ENCODE measurements at places on chromosomes 11 and 22. TPM values are rescaled to one million over a fixed set of nuclear protein-coding genes. Genes with fewer than 3 reads are reported as not detected.

GRCh38 chr11:18285841-18286240 is 19.8 kb downstream of the SAA1 start:
- no peak overlapping the region for H3K4me3 ChIP-seq
- peaks cover 12% of the 10 kb centered on the region for H3K4me1 ChIP-seq
- no peak for DNase-seq
- no peaks in the 10 kb centered on the region for H3K27me3 ChIP-seq
- peaks cover 66% of the 10 kb centered on the region for H3K36me3 ChIP-seq

- H3K36me3 ChIP-seq = no peaks in the 10 kb centered on the region
- no peak for DNase-seq
- H3K27ac ChIP-seq = no peak overlapping the region
- H3K4me1 ChIP-seq = no peaks in the 10 kb centered on the region
Observed at GRCh38 chr11:15159085-15159484, 44.4 kb downstream of the INSC start.

GRCh38 chr11:32032478-32032877 is 58.4 kb upstream of the RCN1 start:
- no peaks in the 10 kb centered on the region for H3K36me3 ChIP-seq
- DNase-seq = no peak
- peaks cover 16% of the 10 kb centered on the region for H3K27me3 ChIP-seq
- peaks cover 4% of the 10 kb centered on the region for H3K4me1 ChIP-seq
- H3K27ac ChIP-seq = no peak overlapping the region

DNA sequence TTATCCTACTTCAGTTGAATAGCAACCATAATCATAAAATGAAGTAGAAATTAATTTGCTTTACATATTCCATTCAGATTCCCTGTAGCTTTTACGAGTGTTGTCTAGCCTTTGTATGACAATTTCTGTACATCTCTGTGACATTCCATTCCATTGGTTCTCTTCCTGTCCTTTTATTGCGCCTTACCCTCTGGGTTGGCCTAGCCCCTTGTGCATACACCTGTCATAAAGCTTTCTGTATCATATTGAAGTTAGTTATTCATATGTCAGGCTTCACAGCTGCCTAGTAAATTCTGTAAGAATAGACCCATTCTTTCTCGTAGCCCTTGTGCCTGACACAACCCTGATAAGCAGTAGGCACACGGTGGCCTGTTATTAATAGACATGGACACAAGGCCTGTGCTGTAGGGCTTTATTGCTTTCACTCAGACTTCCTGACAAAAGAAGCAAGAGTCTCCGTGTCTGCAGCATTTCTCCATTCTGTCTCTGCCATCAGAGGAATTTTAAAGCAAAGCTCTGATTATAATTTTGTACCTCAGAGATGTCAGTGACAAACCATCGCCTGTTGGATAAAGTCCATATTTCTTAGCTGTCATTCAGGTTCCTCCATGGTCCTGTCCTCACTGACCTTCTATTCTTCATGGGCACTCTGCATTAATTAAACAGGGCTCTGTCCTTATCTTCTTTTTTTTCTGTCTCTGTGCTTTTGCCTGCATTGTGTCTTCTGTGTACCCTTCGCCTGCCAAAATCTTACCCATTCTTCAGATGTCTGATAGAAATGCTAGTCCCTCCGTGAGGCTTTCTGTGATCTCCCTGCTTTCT is 49.4 kb downstream of the BID start:
- no peak overlapping the region for H3K4me3 ChIP-seq
- no peak overlapping the region for H3K27ac ChIP-seq
- H3K4me1 ChIP-seq = peaks cover 12% of the 10 kb centered on the region
- no peaks in the 10 kb centered on the region for H3K27me3 ChIP-seq

DNA sequence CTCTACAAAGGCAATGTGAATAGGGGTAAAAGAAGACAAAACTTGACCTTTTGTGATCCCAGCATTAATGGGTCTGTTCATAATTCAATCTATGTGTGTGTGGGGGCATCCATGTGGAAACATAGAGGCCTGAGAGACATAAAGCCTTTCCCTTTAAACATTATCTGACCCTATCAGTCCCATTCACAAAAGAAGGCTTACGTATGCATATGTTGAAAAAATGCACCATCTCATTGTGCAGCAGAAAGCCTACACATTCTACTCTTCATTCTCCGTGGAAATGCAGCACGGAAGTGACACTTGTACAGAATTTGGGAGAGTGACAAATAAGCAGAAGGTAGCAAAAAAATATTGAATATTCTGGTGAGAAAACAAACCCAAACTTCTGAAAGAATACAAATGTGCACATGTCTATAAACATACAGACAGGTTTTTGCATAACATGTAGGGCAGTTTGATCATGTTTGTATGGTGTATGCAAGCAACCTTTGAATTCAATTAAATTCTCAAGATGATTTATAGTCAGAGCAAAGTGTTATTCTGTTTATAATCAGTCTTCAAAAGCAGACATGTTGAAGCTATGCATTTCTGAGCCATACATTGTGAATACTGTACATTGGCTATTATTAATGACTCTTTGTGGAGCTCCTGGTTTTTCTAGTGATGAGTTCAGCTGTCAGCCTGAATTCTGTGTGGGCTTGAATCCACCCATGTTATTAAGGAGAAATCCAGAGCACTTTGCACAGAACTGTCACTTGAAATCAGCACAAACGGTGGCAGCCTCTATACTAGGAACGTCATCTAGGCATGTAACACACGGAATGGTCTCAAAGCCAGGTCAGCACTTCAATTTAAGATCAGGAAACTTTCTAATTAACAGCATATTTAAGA is 236.8 kb downstream of the DCDC1 start:
- no peaks in the 10 kb centered on the region for H3K36me3 ChIP-seq
- DNase-seq = no peak
- H3K4me3 ChIP-seq = no peak overlapping the region
- H3K27ac ChIP-seq = no peak overlapping the region
- H3K27me3 ChIP-seq = no peaks in the 10 kb centered on the region

GRCh38 chr11:70405679-70406395 is 7.5 kb downstream of the CTTN start:
- H3K27ac ChIP-seq = no peak overlapping the region
- peaks cover 5% of the 10 kb centered on the region for H3K4me1 ChIP-seq
- peaks cover 49% of the 10 kb centered on the region for H3K27me3 ChIP-seq
- no peak overlapping the region for H3K4me3 ChIP-seq

DNA sequence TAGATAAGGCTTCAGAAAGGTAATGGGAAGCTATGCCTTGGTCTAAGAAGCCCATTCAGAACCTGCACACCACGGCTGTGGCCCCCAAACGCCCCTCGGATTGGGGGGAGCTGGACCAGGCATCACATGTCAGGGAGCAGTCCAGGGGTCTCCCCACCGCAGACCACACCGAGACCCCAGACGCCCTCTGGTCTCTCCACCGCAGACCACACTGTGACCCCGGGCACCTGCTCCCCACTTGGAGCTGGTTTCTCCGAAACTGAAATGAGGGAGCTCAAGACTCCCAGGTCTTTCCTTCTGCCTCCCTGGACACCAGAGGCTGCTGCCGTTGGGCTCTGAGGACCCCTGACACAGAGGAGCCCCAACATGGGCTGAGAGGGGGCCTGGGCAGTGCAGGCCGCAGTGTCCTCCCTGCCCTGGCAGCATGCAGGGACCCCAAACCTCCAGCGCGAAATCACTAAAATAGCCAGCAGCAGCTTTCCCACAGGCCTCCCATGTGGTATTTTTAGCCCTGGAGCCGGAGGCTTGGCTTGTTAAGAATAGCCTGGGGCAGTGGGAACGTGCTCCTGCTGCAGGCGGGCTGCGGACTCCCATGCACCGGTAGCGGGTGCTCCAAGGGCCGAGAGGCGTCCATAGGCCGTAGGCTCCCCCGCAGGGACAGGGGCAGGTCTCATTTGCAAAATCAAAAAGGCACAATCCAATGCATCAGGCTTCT is 7.7 kb downstream of the LINC01488 start:
- H3K36me3 ChIP-seq = no peaks in the 10 kb centered on the region
- H3K27ac ChIP-seq = no peak overlapping the region
- no peak overlapping the region for H3K4me3 ChIP-seq
- H3K4me1 ChIP-seq = no peaks in the 10 kb centered on the region

GRCh38 chr22:45636683-45637082 is 35.0 kb upstream of the ATXN10 start:
- H3K36me3 ChIP-seq = no peaks in the 10 kb centered on the region
- peaks cover 59% of the 10 kb centered on the region for H3K27me3 ChIP-seq
- no peak for DNase-seq
- H3K4me3 ChIP-seq = no peak overlapping the region

DNA sequence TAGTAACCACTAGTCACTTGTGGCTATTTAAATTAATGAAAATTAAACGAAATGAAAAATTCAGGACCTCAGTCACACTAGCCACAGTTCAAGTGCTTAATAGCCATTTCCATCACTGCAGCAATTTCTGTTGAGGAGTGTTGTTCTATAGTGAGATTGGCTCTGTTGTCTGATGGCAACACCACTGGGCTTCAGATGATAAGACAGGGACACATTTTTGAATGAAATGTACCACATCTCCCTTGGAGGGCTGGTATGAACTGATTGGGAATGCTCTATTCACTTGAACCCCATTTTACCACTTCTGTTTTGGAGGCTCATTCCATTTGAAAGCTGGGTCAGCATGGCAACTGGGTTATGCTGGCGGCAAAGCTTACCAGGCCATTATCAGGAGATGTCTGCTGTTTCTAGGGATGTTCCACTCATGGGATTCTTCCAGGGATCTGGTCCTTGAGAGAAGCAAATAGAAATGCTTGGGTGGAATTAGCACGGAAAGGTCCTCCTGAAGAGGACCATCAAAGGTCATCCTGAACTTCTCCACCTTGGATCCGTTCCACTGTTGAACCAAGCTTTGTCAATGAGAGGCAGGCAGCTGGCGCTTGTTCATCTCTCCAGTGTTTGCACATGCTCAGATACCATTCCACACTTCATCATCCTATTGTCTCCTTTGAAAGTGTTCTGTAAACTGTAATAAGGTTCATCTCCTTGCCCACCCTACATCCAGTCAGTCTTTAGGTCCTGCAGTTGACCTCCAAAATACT is 7.6 kb downstream of the AMOTL1 start:
- no peak overlapping the region for H3K27ac ChIP-seq
- no peak overlapping the region for H3K4me3 ChIP-seq
- no peak for DNase-seq
- H3K36me3 ChIP-seq = no peaks in the 10 kb centered on the region
- peaks cover 32% of the 10 kb centered on the region for H3K27me3 ChIP-seq

- no peaks in the 10 kb centered on the region for H3K27me3 ChIP-seq
- no peak for DNase-seq
- peaks cover 20% of the 10 kb centered on the region for H3K36me3 ChIP-seq
Observed at GRCh38 chr11:104699981-104700380, 198.3 kb downstream of the CASP12 start.

GRCh38 chr11:113724778-113725177 is 18.7 kb upstream of the TMPRSS5 start:
- H3K4me3 ChIP-seq = no peak overlapping the region
- no peaks in the 10 kb centered on the region for H3K27me3 ChIP-seq
- H3K36me3 ChIP-seq = no peaks in the 10 kb centered on the region
- H3K4me1 ChIP-seq = peaks cover 8% of the 10 kb centered on the region
- DNase-seq = no peak

DNA sequence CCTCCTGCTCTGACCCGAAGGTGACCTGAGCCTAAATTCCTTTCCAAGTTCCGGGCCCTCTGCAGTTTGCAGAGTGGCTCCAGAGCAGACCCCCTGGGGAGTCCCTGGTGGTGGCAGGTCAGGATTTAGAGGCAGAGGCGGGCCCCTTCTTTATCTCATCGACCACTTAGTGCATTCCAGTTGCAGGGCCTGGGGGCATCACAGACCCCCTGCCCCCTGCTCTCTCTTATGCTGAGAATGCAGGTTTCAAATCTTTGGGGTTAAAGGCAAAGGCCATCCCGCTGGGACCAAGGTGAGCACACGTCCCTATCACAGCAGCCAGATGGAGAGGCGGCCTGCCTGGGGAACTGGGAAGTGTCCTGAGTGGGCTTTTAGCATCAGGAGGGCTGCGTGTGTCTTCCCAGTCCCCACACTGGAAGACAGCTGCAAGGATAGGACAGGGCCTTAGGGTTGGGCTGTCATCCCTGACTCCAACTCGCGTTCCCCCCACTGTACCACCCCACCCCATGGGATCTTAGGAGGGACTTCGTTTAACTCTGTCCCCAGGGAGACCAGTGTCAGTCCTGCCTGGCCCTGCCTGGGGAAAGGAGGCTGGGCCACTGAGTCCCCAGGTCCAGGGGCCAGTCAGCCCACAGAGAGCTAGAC is 11.3 kb downstream of the DERL3 start:
- peaks cover 52% of the 10 kb centered on the region for H3K36me3 ChIP-seq
- no peak overlapping the region for H3K27ac ChIP-seq
- DNase-seq = no peak
- no peak overlapping the region for H3K4me3 ChIP-seq

GRCh38 chr11:65793625-65794400 is 7.0 kb downstream of the OVOL1 start:
- no peak overlapping the region for H3K27ac ChIP-seq
- no peak overlapping the region for H3K4me3 ChIP-seq
- H3K4me1 ChIP-seq = peaks cover 33% of the 10 kb centered on the region

GRCh38 chr22:31126869-31127175 is 4.1 kb downstream of the INPP5J start:
- DNase-seq = no peak
- H3K4me3 ChIP-seq = no peak overlapping the region
- H3K4me1 ChIP-seq = no peaks in the 10 kb centered on the region
- no peaks in the 10 kb centered on the region for H3K36me3 ChIP-seq
- H3K27me3 ChIP-seq = no peaks in the 10 kb centered on the region
- H3K27ac ChIP-seq = no peak overlapping the region

DNA sequence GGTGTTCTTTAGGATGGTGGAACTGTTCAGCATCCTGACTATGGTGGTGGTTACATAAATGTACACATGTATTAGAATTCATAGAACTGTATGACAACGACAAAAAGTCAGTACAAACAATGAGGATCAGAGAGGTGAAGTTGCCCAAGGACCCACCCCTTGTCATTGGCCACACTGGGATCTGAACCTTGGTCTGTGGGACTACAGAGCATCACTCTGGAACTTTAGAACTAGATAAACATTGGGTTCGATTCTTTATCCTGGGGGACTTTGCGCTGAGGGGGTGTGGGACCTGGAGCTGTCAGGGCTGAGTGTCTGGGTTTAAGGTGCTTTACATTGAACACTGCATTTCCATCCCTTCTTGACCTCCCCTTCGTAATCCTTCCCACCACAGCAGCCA is 12.8 kb upstream of the EXT2 start:
- no peak for DNase-seq
- H3K4me1 ChIP-seq = peaks cover 2% of the 10 kb centered on the region
- H3K27ac ChIP-seq = no peak overlapping the region

- H3K36me3 ChIP-seq = no peaks in the 10 kb centered on the region
- no peak for DNase-seq
- H3K27ac ChIP-seq = no peak overlapping the region
- H3K4me1 ChIP-seq = peaks cover 36% of the 10 kb centered on the region
- no peaks in the 10 kb centered on the region for H3K27me3 ChIP-seq
Observed at GRCh38 chr11:47913529-47914244, 65.5 kb upstream of the NUP160 start.

Gene MUC5AC
- not detected for total RNA-seq

Gene CPT1B
- total RNA-seq = 60.9 TPM

Gene FAM180B
- total RNA-seq = 0.15 TPM

Gene TRIM22
- total RNA-seq = 221 TPM

Gene KCNJ11
- 0.18 TPM for total RNA-seq

Gene GPHA2
- total RNA-seq = not detected

Gene SLC6A5
- not detected for total RNA-seq

Gene ADAMTS8
- total RNA-seq = not detected

Gene PTPN5
- not detected for total RNA-seq

Gene OR52I1
- total RNA-seq = not detected
